CD4-positive, alpha-beta memory T cell (primary cell): ENCODE measurements at places on chromosomes 11 and 22. TPM values are rescaled to one million over a fixed set of nuclear protein-coding genes. Genes with fewer than 3 reads are reported as not detected.

- H3K36me3 ChIP-seq, result no peaks in the 10 kb centered on the region
- DNase-seq, result no peak
- H3K4me3 ChIP-seq, result no peak overlapping the region
- H3K27ac ChIP-seq, result no peak overlapping the region
- no peaks in the 10 kb centered on the region for H3K27me3 ChIP-seq
These were observed 18.9 kb upstream of the GDPD4 start for GRCh38 chr11:77320351-77320750.

Gene OR4D5
- not detected for total RNA-seq

- H3K27ac ChIP-seq, result no peak overlapping the region
- peaks cover 5% of the 10 kb centered on the region for H3K36me3 ChIP-seq
- DNase-seq, result no peak
- no peaks in the 10 kb centered on the region for H3K27me3 ChIP-seq
- no peak overlapping the region for H3K4me3 ChIP-seq
These were observed 4.9 kb downstream of the POLR3H start for GRCh38 chr22:41539146-41540005.

GRCh38 chr22:19665784-19666672, 48.3 kb upstream of the SEPTIN5 start:
- no peaks in the 10 kb centered on the region for H3K36me3 ChIP-seq
- no peak overlapping the region for H3K27ac ChIP-seq
- no peaks in the 10 kb centered on the region for H3K4me1 ChIP-seq
- no peak for DNase-seq

Gene PDE2A
- 1.7 TPM for total RNA-seq
